B cell (primary cell): ENCODE measurements at places on chromosomes 5 and 9. TPM values are rescaled to one million over a fixed set of nuclear protein-coding genes. Genes with fewer than 3 reads are reported as not detected.

GRCh38 chr9:128802482-128802881 is 15.4 kb downstream of the TBC1D13 start:
- DNase-seq, result no peak
- no peaks in the 10 kb centered on the region for H3K36me3 ChIP-seq
- H3K27ac ChIP-seq, result no peak overlapping the region
- H3K4me1 ChIP-seq, result no peaks in the 10 kb centered on the region
- H3K4me3 ChIP-seq, result no peak overlapping the region
- H3K27me3 ChIP-seq, result no peaks in the 10 kb centered on the region

DNA sequence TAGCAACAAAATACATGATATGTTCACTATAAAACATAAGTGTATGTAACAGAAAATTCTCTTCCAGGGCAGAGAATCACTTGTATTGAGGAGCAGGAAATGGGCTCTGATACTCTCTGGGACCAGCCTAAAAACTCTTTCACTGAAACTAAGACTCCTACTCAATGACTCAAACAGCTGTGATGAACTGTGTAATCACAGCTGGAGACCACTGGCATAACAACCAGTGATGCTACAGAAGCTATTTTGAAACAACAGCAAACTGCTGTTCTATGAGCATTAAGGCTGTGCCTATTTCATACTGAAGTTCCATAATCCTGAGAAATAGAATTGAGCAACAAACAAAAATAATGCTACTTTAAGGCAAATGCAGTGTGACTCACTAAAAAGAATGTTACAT is 594.0 kb downstream of the HINT1 start:
- H3K27ac ChIP-seq, result no peak overlapping the region
- DNase-seq, result no peak
- no peaks in the 10 kb centered on the region for H3K36me3 ChIP-seq
- H3K4me1 ChIP-seq, result no peaks in the 10 kb centered on the region
- H3K27me3 ChIP-seq, result no peaks in the 10 kb centered on the region

DNA sequence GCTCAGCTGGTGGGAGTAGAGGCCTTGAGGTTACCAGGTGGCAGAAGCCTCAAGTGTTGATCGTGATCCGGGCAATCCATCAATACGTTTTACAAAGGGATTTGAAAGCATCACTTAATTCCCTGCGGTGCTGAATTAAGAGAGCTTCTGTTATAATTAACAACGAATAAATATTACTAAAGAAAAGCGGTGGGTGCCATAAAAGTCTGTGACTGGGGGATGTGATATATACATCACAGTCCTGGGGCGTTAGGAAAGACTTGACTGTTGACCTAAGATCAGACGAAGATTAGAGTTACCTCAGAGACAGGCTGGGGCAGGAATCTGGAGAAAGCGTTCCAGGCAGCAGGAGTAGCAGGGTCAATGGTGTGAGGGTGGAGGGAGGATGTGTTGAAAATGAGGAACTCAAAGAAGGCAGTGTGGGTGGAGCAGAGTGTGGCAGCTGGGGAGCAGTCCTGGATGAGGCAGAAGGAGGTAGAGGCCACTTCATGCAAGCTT is 6.7 kb upstream of the C5orf63 start:
- H3K27ac ChIP-seq, result no peak overlapping the region
- no peaks in the 10 kb centered on the region for H3K36me3 ChIP-seq
- no peaks in the 10 kb centered on the region for H3K27me3 ChIP-seq
- H3K4me3 ChIP-seq, result no peak overlapping the region

- no peak overlapping the region for H3K27ac ChIP-seq
- no peak overlapping the region for H3K4me3 ChIP-seq
- no peaks in the 10 kb centered on the region for H3K36me3 ChIP-seq
- DNase-seq, result no peak
- no peaks in the 10 kb centered on the region for H3K4me1 ChIP-seq
- H3K27me3 ChIP-seq, result no peaks in the 10 kb centered on the region
Measured at GRCh38 chr9:37998881-37999587, 70.0 kb downstream of the SHB start.

DNA sequence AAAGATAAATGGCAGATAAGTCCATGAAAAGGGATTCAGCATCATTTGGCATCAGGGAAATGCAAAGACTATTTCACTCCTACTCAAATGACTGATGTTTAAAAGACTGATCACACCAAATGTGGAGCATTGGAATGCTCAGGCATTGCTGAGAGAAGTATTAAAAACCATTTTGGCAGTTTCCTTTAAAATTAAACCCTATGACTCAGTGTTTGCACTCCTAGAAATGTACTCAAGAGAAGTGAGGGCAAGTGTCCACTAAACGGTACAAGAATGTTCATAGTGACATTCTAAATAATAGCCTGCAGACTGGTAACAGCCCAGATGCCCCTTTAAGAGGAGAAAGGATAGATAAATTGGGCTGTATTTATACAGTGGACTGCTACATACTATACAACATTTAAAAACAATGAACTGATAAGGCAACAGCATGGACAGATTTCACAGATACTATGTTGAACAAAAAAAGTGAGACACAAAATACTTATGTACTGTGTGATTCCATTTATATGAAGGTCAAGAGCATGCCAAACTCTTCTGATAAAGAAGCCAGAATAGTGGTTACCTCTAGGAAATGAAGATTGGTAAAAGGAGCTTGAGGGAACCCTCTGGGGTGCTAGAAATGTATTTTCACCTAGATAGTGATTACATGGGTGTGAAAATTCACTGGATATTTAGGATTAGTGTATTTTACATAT is 24.6 kb downstream of the APC start:
- no peak for DNase-seq
- H3K4me3 ChIP-seq, result no peak overlapping the region
- H3K4me1 ChIP-seq, result no peaks in the 10 kb centered on the region
- peaks cover 14% of the 10 kb centered on the region for H3K36me3 ChIP-seq

DNA sequence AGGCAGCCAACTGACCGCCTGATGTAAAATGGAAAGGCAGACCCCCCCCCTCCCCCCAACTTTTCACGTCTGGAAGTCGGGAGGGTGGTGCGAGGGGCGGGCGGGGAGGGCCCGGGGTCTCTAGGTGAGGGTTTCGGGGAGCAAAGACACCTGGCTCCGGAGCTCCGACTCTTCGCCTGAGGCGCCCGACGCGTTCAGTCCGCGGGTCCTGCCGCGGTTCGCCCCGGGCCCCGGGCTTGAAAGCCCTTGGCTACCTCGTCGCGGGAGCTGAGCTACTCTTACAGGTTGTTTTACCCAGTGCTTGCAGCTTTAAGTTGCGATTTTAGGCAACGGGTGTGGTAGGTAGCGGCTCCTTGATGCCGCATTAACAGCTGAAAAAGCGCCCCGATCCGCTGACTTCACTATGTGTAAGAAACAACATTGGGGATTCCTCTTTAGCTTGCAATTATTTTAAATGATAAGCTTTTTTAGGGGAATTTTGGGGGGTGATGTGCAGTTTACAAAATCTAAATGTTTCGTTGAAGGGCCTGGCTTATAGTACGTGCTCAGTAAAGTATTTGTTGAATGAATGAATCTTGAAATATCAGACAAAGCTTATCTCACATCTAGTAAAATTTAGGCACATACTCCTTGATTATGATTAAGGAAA is 722 bp downstream of the CDC42SE2 start:
- peak overlapping the region; percentile 88 for H3K27ac ChIP-seq
- DNase-seq, result peak; percentile 67

DNA sequence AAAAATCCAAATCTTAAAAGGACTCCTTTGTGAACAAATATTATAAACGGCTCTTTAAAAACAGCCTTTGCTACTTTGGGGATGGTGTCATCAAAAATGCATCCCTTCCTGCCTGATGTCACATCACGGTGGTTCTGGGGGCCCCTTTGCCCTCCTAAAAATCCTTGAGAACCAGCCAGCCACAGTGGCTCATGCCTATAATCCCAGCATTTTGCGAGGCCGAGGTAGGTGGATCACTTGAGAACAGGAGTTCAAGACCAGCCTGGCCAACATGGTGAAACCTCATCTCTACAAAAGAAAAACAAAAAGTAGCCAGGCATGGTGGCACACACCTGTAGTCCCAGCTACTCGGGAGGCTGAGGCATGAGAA is 43.9 kb downstream of the FNBP1 start:
- no peaks in the 10 kb centered on the region for H3K36me3 ChIP-seq
- H3K4me1 ChIP-seq, result peaks cover 52% of the 10 kb centered on the region
- no peaks in the 10 kb centered on the region for H3K27me3 ChIP-seq
- H3K27ac ChIP-seq, result no peak overlapping the region
- H3K4me3 ChIP-seq, result no peak overlapping the region
- no peak for DNase-seq

DNA sequence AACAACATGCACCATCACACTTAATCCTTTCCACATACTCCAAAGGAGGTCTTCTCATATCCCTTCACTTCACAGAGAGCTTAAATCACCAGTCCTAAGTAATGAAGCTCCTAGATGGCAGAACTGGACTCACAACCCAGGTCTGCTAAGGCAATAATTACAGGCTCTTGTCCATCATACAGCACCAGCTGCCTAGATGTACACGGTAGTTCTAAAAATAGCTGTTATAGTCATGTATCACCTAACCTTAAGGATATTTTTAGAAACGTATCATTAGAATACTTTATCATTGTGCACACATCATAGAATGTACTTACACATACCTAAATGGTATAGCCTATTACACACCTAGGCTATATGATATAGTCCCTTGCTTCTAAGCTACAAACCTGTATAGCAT is 644.6 kb upstream of the RGMB start:
- DNase-seq, result no peak
- no peaks in the 10 kb centered on the region for H3K27me3 ChIP-seq
- no peaks in the 10 kb centered on the region for H3K4me1 ChIP-seq
- H3K4me3 ChIP-seq, result no peak overlapping the region
- H3K36me3 ChIP-seq, result no peaks in the 10 kb centered on the region
- H3K27ac ChIP-seq, result no peak overlapping the region

DNA sequence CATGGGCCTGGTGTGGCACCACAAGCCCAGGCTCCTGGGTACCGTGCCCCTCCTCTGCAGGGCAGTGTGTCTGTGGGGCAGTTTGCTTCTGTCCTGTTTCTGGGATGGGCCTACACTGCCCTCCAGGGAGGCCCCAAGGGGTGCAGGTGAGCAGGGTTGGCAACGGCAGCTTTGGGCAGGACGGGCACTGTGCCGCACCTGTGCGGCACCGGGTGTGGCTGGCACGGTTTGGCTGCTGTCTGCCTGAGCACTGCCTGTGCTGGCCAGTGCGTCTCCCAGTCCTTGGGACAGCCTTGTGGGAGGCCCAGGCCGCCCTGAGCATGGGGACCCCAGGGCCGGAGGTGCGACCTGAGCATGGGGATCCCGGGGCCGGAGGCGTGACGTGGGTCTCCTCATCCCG is 37.2 kb downstream of the RXRA start:
- no peak overlapping the region for H3K27ac ChIP-seq
- no peak overlapping the region for H3K4me3 ChIP-seq
- no peaks in the 10 kb centered on the region for H3K27me3 ChIP-seq
- H3K4me1 ChIP-seq, result peaks cover 6% of the 10 kb centered on the region

DNA sequence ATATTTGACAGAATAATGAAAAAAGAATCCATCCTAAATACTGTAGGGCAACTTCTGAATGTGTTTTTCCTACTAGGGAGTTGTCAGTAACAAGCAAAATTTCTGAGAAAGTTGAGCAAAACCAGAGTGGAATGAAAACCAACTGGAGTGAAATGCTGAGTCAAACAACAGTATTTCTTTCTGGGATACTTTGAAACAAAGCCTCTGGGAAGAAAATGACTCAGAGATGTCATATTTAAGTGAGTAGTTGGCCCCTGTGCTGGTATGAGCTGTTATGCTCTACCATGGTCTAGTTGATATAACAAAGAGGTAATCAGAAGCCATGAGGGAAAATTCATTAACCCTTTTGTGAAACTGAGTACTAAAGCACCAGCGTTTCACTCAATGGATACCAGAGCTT is 372.1 kb upstream of the C9orf72 start:
- no peak for DNase-seq
- no peaks in the 10 kb centered on the region for H3K4me1 ChIP-seq
- no peak overlapping the region for H3K27ac ChIP-seq
- no peaks in the 10 kb centered on the region for H3K36me3 ChIP-seq
- no peak overlapping the region for H3K4me3 ChIP-seq

DNA sequence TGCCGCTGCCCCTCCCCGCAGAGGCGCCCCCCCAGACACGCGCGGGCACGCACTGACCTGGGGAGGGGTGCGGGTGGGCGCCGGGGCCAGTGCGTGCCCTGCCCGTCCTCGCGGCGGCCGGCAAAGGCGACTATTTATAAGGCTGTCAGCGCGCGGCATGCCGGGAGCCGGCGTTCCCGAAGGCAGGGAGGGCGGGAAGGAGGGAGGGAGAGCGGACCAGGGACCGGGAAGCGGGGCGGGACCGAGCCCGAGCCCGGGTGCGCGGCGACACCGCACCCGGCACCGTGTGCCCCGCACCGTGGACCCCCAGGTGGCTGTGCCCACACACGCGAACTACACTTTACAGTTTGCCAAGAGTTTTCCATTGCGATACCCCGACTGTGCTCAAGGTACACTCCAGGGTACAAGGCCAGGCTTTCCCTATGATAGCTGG is at the start of gene AK1:
TSS of gene AK1 (minus strand) at position 110 of the 433 bp plus-strand sequence. CDS start 3,058 bp downstream, outside the sequence.
- no peak for DNase-seq
- H3K36me3 ChIP-seq, result no peaks in the 10 kb centered on the region
- no peak within 1 kb of the TSS for H3K27ac ChIP-seq
- H3K27me3 ChIP-seq, result no peaks in the 10 kb centered on the region

DNA sequence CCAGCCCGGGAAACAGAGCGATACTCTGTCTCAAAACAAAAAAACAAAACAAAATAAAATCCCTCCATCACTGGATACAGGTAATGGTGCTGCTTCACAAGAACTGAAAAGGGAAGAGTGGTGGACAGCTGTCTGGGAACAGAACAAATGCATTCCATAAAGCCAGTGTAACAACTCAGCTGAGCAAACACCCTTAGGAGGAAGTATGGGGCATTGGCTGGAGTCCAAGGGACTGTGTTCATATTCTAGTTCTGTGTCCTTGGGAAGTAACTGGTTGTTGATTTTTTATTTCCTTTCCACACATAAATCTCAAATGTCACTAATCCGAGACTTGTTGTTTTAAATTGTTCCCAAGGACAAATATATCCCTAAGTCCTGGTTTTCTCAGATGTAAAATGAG is 38.3 kb downstream of the HTR1A start:
- no peak for DNase-seq
- no peak overlapping the region for H3K27ac ChIP-seq
- H3K4me3 ChIP-seq, result no peak overlapping the region
- H3K36me3 ChIP-seq, result no peaks in the 10 kb centered on the region

Gene MLANA
- polyA plus RNA-seq, result not detected in 2 replicates

DNA sequence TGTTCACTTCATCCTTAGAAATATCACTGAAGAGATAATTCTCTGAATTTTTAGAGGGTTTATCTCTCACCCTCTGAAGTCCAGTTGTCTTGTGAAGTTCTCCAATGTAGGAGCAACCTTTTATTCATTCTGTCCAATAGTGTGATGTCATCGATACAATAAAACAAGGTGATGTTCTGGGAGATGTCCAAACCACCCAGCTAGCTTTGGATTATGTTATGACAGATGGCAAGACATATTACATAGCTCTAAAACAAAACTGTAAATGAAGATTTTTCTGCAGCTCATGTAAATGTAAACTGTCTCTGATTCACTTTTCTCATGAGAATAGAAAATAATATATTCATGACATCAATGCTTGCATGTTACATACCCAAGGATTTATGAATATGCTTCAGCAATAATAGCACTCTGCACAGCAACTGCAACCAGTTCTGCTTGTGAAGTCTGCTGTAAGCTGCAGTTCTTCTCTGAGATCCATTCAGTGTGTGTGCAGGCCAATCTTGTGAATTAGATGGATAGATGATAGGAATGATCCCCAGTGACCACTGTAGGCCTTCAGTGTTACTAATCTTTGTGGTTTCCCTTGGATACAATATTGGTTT is 172.6 kb upstream of the CDH12 start:
- H3K27ac ChIP-seq, result no peak overlapping the region
- H3K4me1 ChIP-seq, result no peaks in the 10 kb centered on the region

Gene TEK
- not detected in 2 replicates for polyA plus RNA-seq
